ENCODE measurements at places on chromosomes 13 and 19.

DNA sequence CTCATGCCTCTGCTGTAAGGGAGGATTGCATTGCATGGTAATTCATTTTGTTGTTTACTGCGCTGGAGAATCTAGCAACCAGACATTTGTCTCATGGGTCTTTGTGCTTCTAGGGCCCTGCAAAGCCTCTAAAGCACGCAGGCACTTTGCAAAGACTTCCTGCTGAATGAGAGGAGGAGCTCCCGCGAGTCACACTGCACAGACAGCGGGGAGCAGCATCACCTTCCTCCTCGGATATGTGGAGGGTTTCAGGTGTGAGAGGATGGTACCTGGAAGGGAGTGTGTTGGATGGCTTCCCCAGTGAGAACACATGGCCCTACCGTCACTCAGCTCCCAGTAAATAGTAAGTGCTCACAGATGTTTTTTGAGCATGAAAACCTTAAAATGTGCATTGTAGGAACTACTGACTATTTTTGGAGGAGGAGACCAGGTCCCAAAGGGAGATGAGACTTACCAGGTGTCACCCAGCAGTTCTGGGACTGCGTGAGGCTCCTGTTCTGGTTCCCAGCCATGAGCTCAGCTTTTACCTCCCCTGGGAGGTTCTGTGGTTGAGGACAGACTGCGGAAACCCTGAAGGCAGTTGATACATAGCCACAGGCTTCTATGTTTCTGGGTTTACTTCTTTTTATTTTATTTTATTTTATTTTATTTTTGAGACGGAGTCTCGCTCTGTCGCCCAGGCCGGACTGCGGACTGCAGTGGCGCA lies 278.0 kb downstream of the FGF9 start:
- DNase-seq: no peak

DNA sequence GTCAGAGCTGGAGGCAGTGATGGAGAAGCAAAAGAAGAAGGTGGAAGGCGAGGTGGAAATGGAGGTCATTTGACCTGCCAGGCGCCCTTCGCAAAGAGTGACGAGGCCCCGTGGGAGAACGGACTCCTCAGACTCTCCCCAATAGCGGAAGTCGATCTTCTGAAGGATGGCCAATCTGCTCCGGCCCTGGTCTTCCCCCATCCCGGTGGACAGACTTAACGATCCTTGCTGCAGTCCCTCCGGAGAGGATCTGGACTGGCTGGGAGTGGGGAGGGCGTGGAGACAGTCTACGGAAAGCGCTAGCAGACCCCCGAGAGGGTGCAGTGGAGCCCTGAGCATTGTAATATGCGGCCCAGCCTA lies 11.9 kb downstream of the EPS8L1 start:
- no peak for DNase-seq

- DNase-seq: no peak
These were observed 2.8 kb downstream of the MIR17HG start for GRCh38 chr13:91349992-91350911.

GRCh38 chr13:92197669-92198068 lies 799.2 kb downstream of the GPC5 start:
- no peak for DNase-seq

DNA sequence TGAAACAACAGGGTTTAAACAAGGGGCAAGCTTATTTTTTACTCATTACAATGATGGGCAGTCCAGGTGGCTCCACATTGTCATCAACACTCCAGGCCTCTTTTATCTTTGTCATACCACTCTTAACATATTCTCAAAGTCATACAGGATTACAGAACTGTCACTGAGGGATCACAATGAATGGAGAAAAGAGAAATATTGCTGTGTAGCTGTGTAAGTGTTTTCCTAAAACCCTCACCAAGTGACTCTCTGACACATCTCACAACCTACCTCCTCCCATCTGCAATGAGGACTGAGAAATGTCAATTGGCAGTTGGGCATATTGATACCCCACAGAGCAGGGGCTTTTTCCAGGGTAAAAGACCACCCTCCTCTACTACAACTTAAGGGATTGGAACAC lies 562.1 kb downstream of the TBC1D4 start:
- no peak for DNase-seq

DNA sequence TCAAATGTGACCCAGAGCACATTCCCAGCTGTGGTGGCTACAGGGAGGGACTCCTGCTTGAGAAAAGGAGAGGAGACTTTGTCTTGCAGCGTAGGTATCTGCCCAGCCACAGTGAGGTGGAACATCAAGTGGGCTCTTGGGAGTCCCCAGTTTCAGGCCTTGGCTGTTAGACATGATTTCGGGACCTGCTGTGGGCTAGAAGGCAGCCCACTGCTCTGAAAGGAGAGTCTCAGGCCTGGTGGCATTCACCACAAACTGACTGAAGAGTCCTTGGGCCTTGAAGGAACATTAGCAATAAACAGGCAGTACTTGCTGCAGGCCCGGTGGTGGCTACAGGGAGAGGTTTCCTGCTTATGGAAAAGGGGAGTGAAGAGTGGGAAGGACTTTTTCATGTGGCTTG lies 61.8 kb upstream of the TEX29 start:
- no peak for DNase-seq

DNA sequence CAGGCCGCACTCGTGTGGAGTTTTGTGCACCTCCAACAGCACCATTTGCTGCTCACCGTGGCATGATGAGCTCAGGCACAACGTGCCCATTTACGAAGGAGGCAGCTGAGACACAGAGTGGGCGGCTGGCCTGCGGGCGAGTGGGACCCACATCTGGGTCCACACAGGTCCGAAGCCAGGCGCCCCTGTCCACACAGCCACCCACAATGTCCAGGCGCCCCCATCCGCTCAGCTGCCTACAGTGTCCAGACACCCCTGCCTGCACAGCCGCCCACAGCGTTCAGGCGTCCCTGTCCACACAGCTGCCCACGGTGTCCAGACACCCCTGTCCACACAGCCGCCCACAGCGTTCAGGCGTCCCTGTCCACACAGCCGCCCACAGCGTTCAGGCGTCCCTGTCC lies 42.5 kb upstream of the F7 start:
- no peak for DNase-seq

- DNase-seq: no peak
These were observed 284.3 kb downstream of the FOXO1 start for GRCh38 chr13:40381935-40382764.

DNA sequence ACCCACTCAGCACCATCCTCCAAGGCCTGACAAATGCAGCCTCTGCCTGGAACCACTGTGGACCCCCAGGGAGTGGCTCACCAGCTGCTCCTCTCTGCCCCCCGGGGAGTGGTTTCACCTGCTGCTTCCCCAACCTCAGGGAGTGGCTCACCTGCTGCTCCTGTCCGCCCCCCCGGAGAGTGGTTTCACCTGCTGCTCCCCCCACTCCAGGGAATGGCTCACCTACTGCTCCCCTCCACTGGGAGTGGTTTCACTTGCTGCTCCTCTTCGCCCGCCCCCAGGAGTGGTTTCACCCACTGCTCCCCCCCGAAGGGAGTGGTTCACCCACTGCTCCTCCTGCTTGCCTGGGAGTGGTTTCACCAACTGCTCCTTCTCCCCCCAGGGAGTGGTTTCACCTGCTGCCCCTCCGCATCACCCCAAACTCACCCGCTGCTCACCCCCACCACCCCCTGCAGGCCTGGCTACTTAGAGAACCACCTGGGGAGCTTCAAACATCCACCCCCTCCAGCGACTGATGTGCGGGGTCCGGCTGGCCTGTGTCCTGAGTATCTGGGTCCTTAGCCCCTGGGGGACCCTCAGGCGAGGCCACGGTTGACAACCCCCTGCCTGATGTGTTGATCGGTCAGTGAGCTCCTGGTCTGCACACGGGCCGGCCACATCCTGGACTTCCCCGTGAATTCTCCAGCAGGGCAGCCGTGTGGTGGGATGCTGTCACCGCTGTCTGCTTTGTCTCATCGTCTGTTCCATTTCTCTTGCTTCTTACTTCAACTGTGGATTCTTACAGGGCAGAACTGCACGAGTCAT lies 14.6 kb upstream of the TMEM255B start:
- no peak for DNase-seq

- DNase-seq: no peak
These were observed 8.6 kb upstream of the ANGPTL8 start for GRCh38 chr19:11230621-11231386.

GRCh38 chr19:7930765-7931164 lies 4.8 kb upstream of the CTXN1 start:
- no peak for DNase-seq

DNA sequence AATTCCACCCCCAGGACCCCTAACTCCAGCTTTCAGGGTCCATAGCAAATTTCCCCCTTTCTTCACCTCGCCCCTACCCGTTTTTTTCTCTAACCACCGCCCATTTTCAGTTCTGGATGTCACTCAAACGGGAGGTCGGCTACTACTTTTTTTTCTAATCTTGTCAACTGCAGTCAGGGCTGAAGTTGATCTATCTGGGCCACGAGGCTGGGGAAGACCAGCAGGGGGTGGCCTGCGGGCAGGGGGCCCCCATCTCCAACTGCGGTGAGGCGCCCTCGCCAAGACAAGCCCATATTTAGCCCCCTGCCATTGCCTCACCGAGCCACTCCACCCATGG lies 748 bp downstream of the LHFPL6 start:
- no peak for DNase-seq

- no peak for DNase-seq
These were observed 17.7 kb upstream of the DPY19L3 start for GRCh38 chr19:32387701-32388392.

DNA sequence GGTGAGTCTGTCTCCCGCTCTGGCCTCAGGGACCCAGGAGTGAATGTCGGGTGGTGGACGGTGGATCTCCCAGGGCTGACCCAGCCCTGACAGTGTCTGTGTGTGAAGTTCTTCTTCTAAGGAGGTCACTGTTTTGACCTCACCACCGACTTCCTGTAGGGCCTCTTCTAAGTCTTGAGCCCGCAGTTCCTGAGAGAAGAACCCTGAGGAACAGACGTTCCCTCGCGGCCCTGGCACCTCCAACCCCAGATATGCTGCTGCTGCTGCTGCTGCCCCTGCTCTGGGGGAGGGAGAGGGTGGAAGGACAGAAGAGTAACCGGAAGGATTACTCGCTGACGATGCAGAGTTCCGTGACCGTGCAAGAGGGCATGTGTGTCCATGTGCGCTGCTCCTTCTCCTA lies at the start of gene SIGLEC7:
SIGLEC7 (plus strand) TSS at position 183 of the 400 bp plus-strand sequence; CDS start at position 252, 69 bp downstream.
- no peak for DNase-seq

DNA sequence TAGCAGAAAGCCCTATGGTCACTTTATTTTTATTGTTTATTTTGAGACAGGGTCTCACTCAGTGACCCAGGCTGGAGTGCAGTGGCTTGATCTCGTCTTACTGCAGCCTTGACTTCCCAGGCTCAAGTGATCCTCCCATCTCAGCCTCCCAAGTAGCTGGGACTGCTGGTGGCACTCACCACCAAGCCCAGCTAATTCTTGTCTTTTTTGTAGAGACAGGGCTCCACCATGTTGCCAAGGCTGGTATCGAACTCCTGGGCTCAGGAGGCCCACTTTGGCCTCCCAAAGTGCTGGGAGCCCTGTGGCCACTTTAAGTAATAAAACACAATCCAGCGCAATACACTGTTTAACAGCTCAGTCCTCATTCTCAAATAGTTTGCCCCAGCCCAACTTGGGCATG lies 69.3 kb downstream of the NUFIP1 start:
- DNase-seq: no peak

DNA sequence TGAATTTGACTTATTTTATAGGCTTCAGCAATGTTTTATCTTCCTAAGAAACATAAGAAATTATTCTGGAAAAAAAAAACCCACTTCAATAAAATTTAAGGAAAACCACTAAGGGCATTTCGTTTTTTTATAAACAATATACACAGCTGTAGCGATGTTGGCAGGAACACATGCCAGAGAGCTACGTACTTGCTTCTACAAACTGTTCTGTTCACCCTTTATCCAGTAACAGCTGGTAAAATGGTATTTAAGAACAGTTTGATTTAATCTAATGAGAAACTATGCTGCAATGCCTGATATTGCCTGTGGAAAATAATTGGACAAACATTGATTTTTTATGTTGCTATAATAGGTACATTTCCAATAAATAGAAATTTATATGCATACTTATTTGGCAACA lies 137.2 kb upstream of the DACH1 start:
- no peak for DNase-seq

DNA sequence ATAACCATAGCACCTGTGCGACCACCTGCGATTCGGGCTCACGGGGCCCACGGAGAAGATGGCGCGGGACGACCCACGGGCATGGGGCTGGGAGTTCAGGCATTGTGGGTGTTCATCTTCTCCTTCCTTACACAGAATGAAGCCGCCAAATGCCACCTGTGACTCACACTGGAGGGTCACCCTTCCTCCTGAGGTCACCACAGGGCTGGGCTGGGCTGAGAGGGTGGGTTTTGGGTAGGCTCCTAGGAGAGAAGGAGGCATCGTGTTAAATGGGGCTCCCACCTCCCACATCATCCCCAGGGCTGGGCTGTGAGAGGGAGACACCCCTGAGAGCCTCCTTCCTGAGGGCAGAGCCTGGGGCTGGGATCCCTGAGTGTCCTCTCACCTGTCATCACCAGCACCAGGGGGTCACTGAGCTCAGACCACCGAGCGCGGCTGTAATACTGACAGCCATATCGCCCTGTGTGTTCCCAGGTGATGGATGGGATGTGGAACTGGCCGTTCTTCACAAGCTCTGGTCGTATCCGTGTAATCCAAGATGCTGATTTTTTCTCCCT lies 1.4 kb downstream of the LILRB2 start:
- no peak for DNase-seq

- DNase-seq: no peak
These were observed 26.1 kb downstream of the GAS6 start for GRCh38 chr13:113837560-113838355.

- no peak for DNase-seq
These were observed 843 bp downstream of the ANO8 start for GRCh38 chr19:17333611-17334413.

GRCh38 chr13:48590141-48590901 lies 57.4 kb upstream of the RCBTB2 start:
- no peak for DNase-seq

- DNase-seq: no peak
These were observed 6.6 kb downstream of the THOP1 start for GRCh38 chr19:2791876-2792275.

DNA sequence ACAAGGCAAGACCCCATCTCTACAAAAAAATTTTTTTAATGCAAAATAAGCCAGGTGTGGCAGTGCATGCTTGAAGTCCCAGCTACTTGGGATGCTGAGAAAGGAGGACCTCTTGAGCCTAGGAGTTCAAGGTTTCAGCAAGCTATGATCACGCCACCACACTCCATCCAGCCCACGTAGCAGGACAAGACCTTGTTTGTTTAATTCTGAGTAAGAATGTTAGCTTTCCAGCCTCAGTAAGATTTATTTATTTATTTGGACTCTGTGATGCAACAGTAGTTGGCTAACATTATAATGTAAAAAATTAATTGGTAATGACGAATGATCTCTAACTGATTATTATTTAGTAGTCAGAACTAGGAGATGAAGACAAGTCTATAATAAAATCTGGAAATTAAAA lies 23.3 kb downstream of the N4BP2L2 start:
- DNase-seq: no peak

Data from endothelial cell (in vitro differentiated cells).